GF-D8 (cell line): ENCODE measurements at places on chromosomes 2 and 18.

DNA sequence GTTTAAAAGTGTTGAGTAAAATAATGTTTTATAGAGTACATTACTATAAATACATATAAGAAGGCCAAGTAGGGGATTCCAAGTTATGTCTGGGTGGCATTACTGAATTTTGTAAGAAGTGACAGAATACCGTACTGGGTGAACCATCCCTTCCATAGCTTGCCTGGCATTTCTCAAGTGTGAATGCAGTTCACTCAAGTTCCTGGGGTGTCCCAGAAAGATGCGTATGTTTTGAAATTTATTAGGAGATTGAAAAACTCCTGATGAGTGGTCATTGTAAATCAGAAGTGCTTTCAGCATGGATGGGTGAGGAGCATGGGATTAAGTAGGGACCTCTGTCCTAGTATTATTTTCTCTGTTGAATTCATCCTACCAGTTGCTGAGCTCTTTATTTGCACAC is 103.2 kb downstream of the VAPA start:
- DNase-seq = no peak

DNA sequence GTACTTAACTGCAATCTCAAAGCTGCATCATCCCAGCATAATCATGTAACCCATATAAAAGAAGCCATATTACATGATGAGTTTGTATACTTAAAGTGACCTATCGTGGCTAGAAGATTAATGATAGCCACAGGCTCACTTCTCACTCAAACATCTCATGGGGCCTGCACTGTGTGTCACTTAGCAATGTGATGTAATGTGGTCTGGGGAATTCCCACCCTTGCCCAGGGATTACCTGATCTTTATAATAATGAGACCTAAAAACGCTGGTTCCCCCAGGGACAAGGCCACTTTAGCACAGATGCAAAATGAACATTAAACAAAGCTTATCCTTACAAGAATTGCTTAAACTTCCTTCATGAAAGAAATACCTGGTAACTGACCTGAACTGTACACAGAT is 427.1 kb upstream of the CNTNAP5 start:
- no peak for DNase-seq

- peak; percentile 74 for DNase-seq
Measured at GRCh38 chr2:102788885-102789260, 27.0 kb downstream of the TMEM182 start.

DNA sequence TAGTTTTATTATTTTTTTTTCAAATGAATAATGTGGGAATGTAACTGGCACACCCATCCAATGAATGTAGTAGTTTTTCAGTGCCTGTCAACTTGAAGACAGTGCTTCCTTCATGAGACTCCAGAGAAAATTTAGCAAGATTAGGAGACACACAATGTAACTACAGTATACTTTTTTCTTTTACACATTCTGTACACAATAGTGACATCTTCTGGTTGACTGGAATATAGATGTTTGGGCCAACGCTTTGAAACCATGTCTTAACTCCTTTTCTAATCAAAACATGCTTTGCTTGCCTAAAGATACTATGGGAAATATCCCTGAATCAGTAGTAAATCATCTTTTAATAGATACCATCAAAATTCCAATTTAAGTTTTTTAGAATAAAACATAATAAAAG is 229.5 kb upstream of the ZC3H15 start:
- peak; percentile 8 for DNase-seq

GRCh38 chr2:206716623-206717022 is 1.6 kb downstream of the DYTN start:
- no peak for DNase-seq

DNA sequence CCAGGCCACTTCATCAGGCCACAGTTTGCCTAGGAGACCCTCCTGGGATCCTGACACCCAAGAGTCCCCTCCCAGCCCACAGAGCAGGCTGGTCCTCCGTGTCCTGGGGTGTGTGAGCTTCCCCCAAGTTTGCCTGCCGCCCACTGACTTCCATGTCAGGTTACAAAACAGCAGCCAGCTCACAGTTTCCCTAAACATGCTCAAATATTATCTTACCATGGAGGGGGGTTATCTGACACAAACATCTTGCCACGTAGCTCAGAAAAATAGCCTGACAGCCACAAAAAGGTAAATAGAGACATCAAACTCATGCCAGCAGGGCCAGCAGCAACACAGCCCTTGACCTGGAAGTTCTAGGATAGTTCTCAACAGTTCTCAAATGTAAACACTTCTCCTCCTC is 346.5 kb downstream of the TNS1 start:
- no peak for DNase-seq

DNA sequence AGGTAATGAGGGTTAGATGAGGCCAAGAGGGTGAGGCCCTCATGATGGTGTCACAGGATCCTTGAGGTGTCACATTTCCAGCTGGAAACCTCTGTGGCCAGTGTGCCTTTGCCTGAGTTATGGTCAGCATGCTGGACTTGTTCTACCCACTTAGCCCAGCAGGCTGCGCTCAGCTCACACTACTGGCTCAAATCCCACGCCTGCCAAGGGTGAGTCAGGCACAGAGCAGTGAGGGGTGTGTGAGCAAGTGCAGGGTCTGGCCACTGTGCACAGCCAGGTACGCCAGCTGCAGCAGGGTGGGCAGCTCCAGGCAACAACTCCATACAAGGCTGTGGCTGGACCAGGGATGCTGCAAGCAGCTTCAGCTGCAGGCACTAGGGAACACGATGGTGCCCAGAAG is 616.6 kb upstream of the FSHR start:
- no peak for DNase-seq

DNA sequence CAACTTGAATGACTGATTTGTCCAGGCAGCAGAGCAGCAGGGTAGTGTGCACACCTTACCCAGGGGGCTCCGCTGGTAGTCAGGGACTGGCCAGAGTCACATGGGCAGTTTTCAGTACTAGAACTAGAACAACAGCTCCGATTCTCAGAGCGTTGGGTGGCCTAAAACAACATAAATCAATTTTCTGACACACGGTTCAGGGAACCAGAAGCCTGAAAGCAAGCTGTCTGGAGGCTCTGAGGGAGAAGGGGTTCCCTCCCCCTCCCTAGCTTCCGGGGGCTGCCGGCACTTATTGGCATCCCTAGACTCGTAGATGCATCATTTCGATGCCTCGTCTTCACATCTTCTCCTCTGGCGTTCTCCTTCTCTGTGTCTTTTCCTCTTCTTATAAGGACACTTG is 13.4 kb upstream of the ITGB6 start:
- no peak for DNase-seq
